Smooth muscle cell of the brain vasculature (primary cell): ENCODE measurements at places on chromosomes 5 and 9.

- DNase-seq: no peak
Measured at GRCh38 chr9:106092083-106092482, 397.7 kb downstream of the TMEM38B start.

- DNase-seq: no peak
Measured at GRCh38 chr5:136424835-136425584, 59.7 kb upstream of the TRPC7 start.

DNA sequence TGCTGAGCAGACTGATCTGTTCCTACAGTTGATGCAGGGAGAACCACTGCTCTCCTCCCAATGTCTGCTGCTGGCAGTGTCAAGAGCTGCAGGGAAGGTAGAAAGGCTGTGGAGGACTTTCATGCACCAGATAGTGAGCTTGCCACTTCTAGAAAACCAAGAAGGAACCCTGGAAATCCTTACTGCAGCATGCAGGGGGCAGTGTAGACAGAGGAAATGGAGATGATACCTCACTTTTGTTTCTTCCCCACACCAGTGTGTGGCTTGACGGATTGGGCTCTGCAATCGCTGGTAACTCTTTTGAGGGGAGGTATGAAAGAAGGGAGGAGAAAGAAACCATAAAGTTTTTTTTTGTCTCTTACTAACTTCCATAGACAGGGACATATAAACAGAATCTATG lies 480.7 kb downstream of the DMAC1 start:
- no peak for DNase-seq

- DNase-seq: no peak
Measured at GRCh38 chr9:126329476-126330275, 3.0 kb downstream of the MVB12B start.

DNA sequence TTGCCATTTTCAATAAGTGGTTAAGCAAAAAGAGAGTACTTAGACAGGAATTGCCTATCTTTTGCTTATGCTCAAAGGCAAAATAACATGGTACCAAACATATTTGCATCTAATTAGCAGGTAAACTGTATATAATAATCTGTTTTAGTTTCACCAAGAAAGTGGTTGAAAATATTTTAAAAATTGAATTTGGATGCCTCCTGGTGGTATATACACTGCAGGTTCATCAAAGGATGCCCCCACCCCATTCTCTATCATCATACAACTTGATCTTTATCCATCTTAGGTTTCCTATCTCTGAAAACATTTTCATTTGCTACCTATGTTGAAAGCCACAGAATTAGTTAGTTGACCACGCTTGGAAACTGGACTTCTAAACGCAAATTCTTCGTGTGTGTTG lies 47.0 kb upstream of the MROH2B start:
- DNase-seq: no peak

- DNase-seq: no peak
Measured at GRCh38 chr9:116736399-116737151, 49.5 kb downstream of the TRIM32 start.

- no peak for DNase-seq
Measured at GRCh38 chr5:159241946-159242552, 21.0 kb upstream of the UBLCP1 start.
